ENCODE measurements at places on chromosomes 4 and X.

GRCh38 chr4:123438031-123438430 lies 41.4 kb downstream of the SPRY1 start:
- DNase-seq, result no peak

GRCh38 chrX:111041018-111041462 lies 55.0 kb upstream of the PAK3 start:
- peak; percentile 90 for DNase-seq

- no peak for DNase-seq
Observed at GRCh38 chrX:111410590-111411078, 1.4 kb downstream of the DCX start.

DNA sequence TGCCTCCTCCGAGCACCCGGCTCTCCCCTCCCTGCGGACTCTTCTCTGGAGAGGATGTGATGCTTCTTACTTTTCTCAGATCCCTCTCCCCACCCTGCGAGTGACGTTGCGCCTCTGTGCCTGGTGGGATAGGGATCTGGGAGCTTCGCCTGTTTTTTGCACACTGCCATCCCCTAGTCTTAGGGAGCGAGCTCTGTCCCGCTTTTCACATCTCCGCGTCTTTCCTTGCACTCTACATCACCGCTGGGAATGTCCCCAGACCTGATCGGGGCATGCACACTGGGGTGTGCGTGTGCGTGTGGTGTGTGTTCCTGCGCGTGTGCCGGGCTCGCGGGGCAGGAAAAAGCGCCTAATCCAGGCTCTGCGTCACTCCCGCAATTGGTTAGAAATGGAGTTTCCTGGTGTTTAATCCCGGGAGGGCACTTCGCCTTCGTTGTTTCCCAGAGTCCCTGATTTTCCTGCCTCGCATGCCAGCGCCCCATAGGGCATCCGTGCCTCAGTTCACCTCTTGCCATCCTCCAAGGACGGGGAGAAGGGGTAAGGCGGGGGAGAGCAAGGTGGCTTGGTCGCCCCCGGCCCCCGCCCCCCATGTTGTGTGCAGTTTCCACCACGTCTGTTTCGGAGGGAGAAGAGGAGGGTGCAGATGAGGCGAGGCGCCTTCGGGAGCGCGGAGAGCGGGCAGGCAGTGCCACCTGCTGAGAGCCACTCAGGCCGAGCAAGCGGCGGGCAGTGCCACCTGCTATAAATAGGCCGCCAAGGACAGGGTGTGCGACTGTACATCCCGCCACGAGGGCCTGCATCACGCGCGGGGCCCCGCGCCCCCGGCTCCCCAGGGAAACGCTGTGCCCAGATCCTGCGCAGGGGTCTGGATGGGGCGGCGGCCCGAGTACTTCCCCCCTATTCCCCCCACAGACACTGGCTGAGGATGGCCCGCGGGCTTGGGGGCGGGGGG lies 759 bp upstream of the TBC1D1 start:
- no peak for DNase-seq

DNA sequence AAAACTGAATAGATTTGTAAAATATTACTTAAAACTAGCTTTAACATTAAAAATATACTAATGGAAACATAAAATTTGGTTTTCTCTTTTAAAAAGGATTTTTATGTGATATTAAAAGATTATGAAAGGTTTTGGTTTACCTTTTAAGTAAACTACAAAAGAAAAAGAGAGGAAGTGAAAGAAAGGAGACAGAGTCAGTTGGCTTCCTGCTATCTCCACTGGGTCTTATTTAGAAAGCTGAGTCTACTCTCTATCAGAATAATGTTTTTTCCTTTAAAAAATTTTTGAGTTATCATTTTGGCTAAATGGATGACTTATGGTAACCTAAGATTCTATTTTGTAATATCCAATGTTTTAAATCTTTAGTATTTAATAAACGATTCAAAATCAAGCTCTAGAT lies 21.6 kb upstream of the ATP8A1 start:
- no peak for DNase-seq

GRCh38 chr4:94523033-94523580 lies 71.4 kb downstream of the PDLIM5 start:
- DNase-seq, result no peak

DNA sequence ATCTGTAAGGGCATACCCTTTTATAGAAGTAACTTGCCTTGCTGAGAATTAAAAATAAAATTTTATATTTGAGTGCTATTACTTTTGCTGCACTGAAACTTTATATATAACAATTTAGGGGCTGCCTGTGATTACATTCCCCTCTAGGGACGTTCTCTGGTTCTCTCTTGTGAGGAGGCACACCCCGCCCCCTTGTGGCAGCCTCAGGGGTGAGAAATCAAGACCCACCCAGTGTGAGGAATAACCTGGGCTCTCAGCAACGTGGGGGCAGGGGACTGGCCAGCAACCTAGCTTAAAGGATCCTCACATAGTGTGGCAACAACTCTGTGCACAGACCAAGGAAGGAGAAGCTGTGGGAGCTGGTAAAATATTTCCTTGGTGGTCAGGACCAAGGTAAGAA lies 43.7 kb downstream of the MAGEA9 start:
- DNase-seq, result peak; percentile 7

DNA sequence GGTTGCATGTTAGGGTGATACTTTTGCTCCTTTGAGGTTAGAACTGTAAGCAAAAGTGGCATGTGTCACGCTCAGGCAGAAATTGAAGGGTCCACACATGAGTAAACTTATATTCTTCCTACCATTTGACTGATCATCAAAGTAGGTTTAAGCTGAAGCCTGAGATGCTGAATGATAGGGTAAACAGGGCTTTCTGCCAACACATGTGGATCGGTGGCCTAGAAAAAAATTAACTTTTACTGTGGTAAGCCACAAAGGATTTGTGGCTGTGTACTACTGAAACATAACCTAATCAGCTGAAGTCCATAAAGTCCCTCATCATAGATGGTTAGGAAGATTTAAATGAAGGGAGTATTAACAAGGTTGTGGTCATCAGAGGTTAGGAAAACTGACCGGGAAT lies 1070.1 kb downstream of the STPG2 start:
- DNase-seq, result no peak

DNA sequence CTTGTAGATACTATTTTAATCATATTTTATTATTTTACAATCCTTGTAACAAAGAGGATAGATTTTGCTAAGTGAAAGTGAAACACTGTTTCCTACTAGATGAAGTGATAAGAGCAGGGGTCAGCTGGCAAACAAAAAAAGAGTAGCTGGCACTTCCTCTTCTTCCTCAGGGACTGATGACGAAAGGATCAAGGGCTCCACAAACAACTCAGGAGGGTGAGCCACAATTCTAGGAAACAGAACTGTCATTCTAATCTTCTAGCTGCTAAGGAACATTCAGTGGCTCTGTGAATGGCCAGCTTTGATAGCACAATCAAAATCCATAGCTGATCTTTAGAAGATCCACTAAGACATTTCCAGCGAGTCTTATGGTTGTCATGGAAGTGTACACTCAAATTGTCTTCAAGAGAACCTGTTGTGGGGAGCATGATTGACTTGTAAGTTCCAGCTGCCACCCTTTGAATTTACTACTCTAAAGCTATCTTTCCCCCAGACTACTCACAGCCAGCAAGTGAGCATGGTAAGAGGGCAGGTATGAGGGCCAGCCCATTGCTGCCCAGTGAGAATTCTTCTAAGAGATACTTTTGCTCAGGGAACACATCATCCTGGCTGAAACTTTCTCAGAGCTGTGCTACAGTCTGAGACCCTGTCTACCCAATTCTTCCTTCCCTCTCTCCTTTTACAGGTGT lies 275.7 kb upstream of the RASGEF1B start:
- no peak for DNase-seq

GRCh38 chr4:184361443-184361842 lies 112.9 kb downstream of the IRF2 start:
- DNase-seq, result peak; percentile 78

DNA sequence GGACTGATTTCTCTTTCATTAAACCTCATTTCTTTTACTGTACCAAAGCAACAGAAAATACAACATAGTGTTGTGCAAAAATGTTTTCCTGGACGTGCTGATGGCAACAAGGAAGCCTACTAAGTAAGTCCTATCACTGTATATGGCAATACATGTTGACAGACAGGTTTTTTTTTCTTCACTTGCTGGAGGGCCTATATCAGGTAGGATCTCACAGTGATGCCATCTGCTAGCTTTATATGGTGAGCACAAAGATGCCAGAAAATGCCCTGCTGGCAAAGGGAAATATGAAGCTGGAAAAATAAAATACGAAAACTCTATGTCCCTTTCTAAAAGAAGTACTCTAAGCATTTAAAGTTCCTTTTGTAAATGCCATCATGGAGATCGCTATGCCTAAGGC lies 119.0 kb upstream of the PDLIM3 start:
- no peak for DNase-seq

GRCh38 chrX:72351606-72352334 lies 46.1 kb upstream of the CITED1 start:
- DNase-seq, result peak; percentile 66

DNA sequence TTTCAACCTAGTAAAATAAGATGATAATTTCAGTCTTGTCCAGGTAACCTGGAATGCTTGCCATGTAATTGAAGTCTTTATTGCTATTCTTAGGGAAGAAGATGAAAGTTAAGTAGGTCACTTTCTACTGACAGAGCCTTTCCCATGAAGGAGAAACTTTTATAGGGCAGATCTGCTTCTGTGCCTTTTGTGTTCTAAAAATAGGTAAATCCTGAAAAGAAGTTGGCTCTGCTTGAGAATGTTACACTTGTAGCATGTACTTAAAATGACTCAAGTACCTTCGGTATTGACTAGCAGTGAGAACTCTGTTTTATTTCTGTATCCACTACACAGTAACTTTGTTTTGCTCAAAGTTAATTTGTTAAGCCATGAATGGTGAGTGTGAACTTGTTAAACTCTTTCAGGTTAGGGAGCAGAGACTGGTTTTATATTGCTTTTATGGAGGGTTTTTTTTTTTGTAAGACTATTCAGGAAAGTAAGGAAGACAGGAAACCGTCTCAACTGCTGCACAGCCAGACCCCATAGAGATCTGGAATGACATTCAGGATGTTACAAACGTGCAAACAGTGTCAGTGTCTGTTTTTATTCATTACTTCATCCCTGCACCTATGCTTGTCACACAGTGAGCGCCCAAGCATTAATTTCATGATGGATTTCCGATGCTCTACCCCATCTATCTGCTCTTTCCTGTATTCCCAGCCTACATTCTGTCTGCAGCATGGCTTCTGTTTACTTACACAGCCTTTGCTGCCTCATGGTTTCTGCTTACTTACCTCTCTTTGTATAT lies 53.0 kb downstream of the SEPTIN11 start:
- DNase-seq, result no peak

DNA sequence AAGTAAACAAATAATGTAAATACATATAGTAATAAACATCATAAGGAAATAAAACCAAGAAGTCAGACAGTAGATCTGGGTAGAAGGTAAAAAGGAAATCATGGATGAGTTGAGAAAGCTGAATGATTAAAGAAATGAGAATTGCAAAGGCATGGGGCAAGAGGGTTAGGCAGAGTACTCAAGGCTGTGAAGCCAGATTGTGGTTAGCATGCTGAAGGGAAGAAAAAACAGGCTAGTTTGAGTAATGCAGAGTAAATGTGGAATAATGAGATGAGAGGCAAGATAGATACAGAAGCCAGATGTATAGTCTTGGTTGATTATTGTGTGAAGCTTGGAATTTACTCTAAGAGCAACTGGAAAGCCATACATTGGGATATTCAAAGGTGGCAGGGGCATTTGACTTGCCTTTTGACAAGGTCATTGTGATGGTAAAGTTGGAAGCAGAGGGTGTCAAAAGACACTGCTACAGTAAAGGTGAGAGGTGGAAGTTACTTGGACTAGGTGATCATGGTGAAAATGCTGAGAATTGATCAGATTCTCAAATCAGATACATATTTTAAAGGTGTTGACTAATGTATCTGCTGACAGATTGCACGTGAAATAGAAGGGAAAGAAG lies 307.0 kb downstream of the FSTL5 start:
- DNase-seq, result peak; percentile 1

DNA sequence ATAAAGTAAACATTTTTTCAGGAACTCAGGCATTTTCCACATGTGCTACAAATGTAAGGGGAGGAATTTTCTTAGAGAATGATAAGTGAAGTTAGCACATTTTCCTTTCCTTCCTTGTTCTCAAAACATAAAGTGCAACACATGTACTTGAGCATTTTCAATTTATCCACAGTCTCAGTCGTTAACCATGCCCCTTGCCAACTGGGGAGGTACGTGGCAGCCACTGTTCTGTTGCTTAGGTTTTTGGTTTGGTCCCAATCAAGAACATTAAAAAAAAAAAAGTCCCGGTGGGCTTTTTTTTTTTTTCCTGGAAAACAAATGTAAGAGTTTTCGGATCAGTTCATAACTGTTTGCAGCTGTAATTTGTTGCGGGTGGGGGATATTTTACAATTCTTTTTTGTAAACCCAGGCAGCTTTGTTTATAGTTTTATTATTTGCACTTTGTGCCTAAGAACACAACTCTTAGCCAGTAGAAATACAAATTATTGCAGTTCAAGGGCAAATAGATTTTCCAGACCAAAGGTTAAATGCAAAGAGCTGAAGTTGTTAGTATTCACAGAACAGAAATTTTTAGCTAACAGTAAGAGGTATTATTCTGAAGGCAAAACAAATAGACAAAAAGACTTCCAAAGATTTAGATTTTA lies 112.1 kb upstream of the NAP1L5 start:
- DNase-seq, result no peak

All from fibroblast of skin of right biceps (primary cell).